Stimulated activated CD4-positive, alpha-beta T cell treated with anti-CD3 and anti-CD28 coated beads, Interleukin-1b, Interleukin-23, amount 100 ng/mL, for 1 hour (primary cell): ENCODE measurements at places on chromosomes 4 and X.

DNA sequence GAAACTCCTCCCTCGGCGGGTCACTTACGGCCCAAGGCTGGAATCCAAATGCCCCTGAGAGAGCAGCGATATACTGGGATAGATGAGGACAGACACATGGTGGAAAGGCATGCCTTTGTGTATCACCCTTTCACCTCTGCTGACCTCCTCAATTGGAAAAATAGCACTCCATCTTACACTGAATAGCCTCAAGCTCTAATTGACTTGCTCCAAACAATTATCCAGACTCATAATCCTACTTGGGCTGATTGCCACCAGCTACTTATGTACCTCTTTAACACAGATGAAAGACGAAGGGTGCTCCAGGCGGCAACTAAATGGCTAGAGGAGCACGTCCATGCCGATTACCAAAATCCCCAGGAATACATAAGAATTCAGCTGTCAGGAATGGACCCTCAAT is 1142.2 kb downstream of the ARAP2 start:
- no peak for DNase-seq

DNA sequence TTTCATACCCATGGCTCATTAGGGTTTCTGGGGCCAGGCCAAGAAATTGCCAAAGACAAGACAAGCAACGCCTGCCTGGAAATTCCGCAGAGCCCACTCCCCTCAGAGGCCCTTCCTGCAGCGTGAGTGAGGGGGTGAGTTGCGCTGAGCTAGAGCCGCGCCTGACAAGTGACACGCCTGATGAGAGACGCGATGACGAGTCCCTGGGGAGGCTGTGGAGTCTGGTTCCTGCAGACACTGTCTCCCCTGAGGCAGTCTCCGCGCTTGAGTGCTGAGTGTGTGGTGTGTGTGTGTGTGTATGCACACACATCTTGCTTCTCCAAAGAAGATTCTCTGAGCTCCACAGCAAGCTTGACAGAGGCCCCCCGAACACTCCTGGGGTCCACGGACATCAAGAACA is 269.8 kb downstream of the BCOR start:
- DNase-seq = no peak

- no peak for DNase-seq
Measured at GRCh38 chr4:152467101-152467500, 68.8 kb downstream of the FBXW7 start.

- DNase-seq = no peak
Measured at GRCh38 chrX:40832723-40833122, 97.4 kb upstream of the MED14 start.

- DNase-seq = no peak
Measured at GRCh38 chrX:70434914-70435586, 9.6 kb upstream of the DLG3 start.

DNA sequence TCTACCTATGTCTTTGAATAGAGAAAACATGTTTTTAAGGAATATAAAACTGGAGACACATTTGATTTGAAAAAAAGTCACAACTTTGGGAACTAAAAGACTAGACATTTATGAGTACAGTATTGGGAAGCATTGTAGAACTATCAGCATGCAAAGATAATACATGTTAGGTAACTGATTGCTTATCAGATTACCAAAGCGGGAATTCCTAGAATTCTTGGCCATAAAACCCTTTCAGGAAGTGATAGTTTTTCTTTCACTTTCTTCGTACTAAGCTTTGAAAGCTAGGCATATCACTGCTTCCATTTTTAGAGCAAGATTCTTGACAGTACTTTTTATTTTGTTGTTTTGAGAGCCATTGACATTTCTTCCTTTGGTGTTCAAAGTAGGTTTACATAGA is 646.6 kb upstream of the PITX2 start:
- DNase-seq = no peak

DNA sequence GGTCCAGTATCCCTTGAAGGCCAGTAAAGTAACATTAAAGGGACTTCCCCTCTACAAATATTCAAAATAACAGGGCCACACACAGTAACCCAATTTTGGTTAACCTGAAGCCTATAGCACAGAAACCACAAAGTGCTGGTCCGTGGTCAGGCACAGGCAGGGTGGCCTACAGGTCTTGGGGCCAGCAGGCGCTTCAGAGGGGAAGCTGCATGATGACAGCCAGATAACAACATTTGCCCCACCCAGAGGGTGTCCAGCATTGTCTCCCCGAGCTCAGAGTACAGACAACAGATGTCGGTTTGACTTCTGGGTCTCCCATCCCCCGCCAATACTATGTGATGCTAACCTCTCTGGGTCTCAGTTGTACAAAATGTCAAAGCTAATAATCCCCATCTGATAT is 51.1 kb downstream of the SH3KBP1 start:
- no peak for DNase-seq

GRCh38 chrX:71144651-71145050 is at the start of gene NLGN3:
TSS of gene NLGN3 (plus strand) at chrX:71144841. CDS start at chrX:71147750, 2,909 bp downstream.
- DNase-seq = no peak

GRCh38 chrX:49037883-49038475 is 5.2 kb downstream of the TFE3 start:
- no peak for DNase-seq

DNA sequence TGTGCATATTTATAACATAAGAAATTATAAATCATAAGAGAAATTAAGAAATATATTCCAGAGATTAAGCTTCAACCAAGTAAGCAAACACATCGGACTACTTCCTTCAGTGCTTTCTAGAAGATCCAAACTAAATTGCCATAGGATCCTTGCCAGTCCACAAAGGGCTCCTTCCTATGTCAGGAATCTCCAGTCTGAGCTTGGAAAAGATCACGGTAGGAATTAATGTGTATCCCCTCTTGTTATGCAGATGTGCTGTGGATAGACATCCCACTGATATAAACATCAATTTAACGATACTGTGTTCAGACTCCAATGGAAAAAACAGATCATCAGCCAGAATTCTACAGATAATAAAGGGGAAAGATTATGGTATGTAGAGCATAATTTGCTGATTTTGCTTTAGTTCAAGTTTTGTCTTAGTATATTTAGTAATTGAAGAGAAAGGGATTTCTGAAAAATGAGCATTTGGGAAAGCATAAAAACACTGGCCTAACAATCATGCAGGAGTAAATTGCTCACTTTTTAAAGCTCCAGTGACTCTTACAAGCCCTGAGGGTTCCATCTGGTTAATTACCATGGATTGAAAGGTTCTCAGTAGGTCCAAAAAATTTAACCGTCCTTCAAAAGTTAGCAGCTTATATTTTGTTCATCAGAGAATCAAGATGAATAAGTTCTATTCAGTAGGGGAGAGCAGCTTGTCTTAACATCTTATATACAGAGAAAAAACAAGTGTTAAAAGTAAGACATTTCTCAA is 65.9 kb downstream of the HHIP start:
- no peak for DNase-seq

- no peak for DNase-seq
Measured at GRCh38 chrX:31708116-31708515, 636.3 kb upstream of the FTHL17 start.

- no peak for DNase-seq
Measured at GRCh38 chr4:74100531-74100930, 1.5 kb upstream of the CXCL2 start.

DNA sequence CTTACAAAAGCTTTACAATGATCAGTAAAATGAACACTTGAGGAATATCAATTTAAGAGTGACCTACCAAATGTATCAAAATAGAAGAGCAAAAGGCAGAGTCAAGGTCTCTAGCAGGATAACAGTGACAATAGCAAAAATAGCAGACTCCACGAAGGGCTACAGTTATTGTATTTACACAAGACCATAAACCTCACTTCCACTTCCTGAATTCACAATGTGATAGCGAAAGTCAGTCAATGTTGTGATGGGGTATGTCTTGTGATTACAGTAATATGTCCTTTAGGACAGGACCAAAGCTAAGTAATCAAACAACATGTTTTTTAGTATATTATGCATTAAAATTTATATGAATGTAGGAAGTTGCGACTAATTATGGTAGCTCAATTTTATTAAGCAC is 139.6 kb downstream of the IQCM start:
- no peak for DNase-seq

GRCh38 chrX:34874763-34875162 is 67.8 kb upstream of the FAM47B start:
- no peak for DNase-seq

- no peak for DNase-seq
Measured at GRCh38 chr4:7978907-7979651, 39.4 kb upstream of the AFAP1 start.

DNA sequence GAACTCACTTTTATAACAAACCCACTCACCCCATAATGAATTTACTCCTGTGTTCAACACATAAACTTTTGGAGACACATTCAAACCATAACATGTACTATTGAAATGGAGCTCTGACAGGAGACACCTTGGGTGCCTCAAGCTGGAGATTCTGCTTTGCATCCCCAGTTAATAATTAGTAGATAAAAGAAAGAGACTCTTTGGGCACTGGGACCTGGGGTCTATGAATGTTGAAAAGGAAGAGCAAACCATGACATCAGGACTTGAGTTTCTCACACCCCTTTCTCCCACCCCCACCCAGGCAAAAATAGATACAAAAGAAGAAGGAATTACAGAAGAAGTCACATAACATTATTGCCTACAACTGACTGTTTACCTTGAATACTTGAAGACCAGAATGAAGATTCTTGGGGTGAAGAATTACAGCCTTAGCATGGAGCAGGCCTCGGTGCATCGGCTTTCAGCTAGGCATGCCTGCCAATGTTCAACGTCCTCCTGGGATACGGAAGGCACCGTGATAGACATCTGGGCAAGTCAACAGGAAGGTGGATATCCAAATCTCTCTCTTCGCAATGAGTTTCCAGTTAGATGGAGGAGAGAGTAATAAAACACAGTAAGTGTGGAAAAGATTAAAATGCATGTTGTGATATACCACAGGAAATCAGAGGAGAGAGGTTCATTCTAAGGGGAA is 316.0 kb downstream of the TRIML1 start:
- no peak for DNase-seq

DNA sequence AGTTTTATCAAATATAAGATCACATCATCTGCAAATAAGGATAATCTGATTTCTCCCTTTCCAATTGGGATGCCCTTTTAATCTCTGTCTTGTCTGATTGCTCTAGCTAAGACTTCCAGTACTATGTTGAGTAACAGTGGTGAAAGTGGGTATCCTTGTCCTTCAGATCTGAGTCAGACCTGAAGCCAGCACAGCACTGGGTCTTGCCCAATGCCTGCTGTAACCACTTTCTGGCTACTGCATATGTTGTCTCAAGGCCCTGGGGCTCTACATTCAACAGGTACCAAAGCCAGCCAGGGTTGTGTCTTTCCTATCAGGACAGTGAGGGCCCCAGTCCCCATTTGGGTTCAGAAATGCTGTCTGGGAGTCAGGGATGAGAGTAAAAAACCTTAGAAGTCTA is 90.3 kb downstream of the CYSLTR1 start:
- DNase-seq = no peak

DNA sequence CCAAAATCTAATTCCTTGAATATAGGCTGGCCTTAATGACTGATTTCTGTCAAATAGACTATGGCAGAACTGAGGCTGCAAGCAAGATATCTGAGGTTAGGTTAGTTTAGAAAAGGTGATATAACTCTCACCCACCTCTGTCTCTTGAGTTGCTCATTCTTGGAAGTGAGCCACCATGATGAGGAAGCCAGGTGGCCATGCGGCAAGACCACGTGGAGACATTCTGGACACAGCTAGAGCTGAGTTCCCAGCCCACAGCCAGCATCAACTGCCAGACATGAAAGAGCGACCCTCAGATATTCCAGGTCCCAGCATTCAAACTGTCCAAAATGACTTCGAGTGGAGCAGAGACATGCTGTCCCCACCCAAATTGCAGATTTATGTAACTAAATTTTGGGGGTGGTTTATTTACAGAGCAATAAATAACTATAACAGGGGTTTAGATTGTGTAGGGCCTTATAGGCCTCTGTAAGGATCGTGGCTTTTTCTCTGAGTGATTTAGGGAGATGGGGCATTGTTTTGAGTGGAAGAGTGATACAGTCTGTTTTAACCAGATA is 33.7 kb downstream of the USP53 start:
- DNase-seq = no peak

- no peak for DNase-seq
Measured at GRCh38 chr4:139978692-139979091, 175.3 kb downstream of the MAML3 start.

- DNase-seq = no peak
Measured at GRCh38 chr4:68299492-68300457, 50.1 kb downstream of the YTHDC1 start.

DNA sequence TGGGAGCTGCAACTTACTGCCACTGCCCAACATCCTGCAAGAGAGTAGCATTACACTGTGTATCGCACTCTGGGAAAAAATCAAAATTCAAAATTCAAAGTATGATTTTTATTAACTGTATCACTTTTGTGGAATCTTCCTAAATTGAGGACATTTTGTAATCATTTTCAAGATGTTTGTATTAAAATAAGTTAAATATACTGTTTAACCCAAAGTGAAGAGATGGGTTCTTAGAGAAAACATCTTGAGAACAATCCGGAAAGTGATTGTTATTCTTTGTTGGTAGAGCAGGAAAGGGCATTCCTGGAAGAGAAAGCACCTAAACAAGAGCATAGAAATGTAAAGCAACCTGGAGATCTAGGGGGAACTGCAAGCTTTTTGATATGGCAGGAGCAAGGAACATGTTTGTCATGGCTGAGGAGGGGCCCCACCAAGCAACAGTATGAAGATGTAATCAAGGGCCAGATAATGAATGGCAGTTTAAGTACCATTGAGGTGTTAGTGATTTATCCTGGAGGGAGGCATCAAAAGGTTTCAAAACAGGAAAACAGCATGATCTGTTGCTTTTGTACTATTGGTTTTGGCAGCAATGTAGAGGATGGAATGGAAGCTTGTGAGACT is 14.1 kb upstream of the SEC24D start:
- DNase-seq = no peak

GRCh38 chrX:13463608-13464007 is 105.8 kb upstream of the EGFL6 start:
- DNase-seq = no peak

DNA sequence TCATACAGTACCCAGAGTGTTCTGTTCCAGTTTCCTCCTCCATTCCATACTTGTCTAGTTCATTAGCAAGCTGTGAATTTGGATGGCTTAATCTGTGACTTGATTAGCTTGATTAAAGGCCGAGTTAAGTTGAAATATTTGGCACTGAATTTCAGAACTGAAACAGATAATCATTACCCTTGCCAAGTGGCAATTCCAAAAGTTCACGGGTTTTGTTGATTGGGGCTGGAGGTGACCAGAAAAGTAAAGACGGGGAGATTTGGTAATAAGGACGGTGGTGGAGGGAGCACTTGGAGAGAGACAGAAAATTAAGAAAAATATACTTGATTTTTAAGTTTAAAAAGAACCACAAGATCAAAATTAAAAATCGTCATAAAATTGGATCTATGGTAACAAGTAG is 21.9 kb upstream of the KLHL2 start:
- no peak for DNase-seq

GRCh38 chr4:94221916-94222315 is 14.3 kb downstream of the SMARCAD1 start:
- no peak for DNase-seq

- no peak for DNase-seq
Measured at GRCh38 chr4:42474406-42474805, 77.1 kb downstream of the SHISA3 start.

DNA sequence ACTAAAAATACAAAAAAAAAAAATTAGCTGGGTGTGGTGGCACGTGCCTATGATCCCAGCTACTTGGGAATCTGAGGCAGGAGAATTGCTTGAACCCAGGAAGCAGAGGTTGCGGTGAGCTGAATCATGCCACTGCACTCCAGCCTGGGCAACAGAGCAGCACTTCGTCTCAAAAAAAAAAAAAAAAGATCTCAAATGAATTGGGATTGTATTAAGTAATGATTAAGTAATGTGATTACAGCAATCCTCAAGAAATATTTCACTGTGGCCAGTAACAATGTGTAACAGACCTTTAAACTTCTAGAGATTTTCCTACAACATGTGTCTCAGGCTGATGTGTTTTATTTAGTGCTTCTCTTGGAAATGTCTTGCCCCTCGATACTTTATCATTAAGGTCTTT is 46.8 kb downstream of the PKD2 start:
- no peak for DNase-seq
